ENCODE measurements at places on chromosomes 5 and 9. TPM values are rescaled to one million over a fixed set of nuclear protein-coding genes. Genes with fewer than 3 reads are reported as not detected.
A peak's percentile ranks its signal among the peaks of the same experiment; 100 is the strongest.

GRCh38 chr5:176846335-176847140 lies 36.2 kb downstream of the UNC5A start:
- no peak for DNase-seq

DNA sequence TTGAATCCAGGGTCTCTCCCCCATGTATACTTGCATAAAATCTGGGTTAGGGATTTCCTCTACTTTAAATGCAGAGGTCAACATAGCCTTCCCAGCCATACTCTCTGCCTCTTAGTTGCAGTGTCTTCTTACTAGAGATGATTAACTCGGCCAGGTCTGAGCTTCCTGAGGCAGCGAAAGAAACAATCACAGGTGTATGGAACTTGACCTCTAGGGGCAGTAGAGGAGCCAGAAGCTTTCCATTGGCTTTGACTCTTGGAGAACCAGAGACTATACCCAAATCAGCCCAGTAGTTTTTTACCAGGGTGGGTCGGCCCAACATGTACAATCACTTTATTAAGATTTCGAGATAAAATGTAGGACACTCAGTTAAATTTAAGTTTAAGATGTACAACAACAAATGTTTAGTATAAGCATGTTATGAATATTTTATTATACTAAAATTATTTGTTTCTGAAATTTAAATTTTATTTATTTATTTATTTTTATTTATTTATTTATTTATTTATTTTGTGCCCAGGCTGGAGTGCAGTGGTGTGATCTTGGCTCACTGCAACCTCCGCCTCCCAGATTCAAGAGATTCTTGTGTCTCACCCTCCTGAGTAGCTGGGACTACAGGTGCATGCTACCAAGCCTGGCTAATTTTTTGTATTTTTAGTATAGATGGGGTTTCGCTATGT lies 48.0 kb upstream of the DMRT3 start:
- peak; percentile 4 for DNase-seq

Gene TCF7
- not detected for total RNA-seq

DNA sequence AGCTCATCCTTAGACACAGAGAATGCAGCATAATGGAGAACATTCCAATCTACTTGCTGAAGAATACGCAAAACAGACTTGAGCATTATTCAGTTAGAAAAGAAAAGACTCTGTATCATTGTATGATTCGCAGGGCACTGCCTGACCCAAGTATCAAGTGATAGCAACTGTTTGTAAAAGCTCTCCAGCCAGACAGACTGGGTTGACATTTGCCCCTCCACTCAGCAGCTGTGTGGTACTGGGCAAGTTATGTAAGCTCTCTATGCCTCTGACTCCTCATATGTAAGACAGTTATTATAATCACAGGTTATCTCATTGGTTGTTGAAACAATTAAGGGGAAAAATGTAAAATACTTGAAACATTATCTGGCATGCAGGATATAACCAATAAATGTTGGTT lies 505.0 kb downstream of the ELAVL2 start:
- DNase-seq = no peak

- DNase-seq = no peak
These were observed 118.5 kb downstream of the NRG2 start for GRCh38 chr5:139924294-139925215.

GRCh38 chr5:6498968-6499367 lies 50.3 kb downstream of the UBE2QL1 start:
- no peak for DNase-seq
